T-helper 2 cell (primary cell): ENCODE measurements at places on chromosomes 12 and 14.

DNA sequence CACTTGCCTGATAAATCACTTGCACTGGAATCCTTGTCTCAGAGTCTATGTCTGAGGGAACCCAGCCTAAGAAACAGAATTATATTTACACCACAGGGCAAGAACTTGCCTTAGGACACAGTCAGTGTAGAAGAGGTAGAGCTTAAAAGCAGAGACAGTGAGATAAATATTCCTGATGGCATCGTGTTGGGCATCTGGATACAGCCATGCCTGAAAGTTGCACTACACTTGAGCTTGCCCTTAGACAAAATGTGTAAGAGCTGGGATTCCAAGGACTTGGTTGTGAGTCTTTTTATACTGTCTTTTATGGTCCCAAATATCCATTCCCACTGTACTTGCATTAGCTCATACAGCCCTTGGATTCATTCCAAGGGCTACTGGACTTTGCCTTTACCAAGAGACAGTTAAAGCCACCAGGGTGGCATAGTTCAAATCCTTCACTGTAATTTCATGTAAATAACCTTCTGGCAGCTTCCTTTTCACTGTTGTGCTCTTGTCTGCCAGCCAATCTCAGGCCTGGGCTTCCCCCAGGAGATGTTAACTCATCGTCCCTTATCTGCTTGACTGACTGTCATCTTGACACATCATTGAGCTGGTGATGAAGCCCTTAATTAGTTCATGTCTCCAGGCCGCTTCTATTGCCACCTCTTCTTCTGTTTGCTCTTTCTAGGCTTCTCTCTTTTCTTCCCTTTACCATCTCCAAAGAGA is 577.9 kb upstream of the TBX3 start:
- DNase-seq, result no peak

GRCh38 chr14:50768680-50769079 is 62.3 kb downstream of the NIN start:
- no peak for DNase-seq

DNA sequence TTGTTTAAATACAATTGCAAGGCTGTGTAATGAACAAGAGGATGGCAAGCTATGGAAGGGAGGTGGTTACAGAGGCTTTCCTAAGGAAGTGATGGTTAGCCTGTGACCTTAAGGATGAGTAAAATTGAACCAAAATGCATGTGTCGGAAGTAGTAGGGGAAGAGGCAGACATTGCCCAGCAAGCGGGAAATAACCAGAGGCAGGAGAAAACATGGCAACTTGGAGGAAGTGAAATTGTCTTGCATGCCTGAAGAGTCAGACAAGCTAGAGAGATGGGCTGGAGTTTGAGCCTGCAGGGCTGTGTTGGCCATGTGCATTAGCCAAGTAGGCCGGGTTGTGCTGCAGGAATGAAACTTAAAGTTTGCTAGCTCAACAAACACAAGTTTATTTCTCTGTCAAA is 96.2 kb downstream of the BTG1 start:
- no peak for DNase-seq

GRCh38 chr12:56080556-56081138 is 682 bp downstream of the ERBB3 start:
- no peak for DNase-seq

GRCh38 chr14:23570806-23571483 is 3.4 kb upstream of the AP1G2 start:
- no peak for DNase-seq

DNA sequence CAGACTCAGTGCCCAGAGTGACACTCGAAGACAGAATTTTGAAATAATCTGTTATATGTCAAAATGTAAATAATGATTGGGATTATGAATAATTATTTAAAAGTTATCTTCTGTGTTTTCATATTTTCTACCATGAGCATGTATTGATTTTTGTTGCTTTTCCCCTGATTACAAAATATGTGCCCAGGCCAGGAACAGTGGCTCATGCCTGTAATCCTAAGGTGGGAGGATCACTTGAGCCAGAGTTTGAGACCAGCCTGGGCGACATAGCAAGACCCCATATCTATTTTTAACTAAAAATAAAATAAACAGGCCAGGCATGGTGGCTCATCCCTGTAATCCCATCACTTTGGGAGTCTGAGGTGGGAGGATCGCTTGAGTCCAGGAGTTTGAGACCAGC is 13.5 kb downstream of the PSMA6 start:
- DNase-seq, result no peak

GRCh38 chr14:105863296-105864108 is 337.1 kb downstream of the TMEM121 start:
- DNase-seq, result peak; percentile 1

- peak; percentile 5 for DNase-seq
These were observed 91.8 kb downstream of the RGS6 start for GRCh38 chr14:72024043-72024407.

DNA sequence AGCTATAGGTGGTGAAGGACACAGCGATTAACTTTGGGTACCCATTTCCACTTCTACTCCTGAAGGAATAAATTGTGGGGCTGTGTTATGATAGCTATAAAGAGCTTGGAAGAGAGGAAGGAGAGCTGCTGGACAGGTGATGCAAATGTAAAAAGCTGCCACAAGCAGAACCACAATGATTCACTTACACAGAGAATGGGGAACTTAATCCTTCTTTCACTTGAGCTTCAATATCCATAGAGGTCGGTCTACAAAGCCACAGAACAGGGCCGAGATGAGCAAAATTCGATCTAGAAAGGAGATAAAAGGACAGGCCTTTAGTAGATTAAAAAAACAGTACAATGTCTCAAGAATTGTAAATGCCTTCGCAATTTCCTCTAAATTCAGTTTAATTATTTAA is 831.1 kb downstream of the LRFN5 start:
- no peak for DNase-seq

- DNase-seq, result no peak
These were observed 43.3 kb downstream of the GIT2 start for GRCh38 chr12:109952873-109953272.

DNA sequence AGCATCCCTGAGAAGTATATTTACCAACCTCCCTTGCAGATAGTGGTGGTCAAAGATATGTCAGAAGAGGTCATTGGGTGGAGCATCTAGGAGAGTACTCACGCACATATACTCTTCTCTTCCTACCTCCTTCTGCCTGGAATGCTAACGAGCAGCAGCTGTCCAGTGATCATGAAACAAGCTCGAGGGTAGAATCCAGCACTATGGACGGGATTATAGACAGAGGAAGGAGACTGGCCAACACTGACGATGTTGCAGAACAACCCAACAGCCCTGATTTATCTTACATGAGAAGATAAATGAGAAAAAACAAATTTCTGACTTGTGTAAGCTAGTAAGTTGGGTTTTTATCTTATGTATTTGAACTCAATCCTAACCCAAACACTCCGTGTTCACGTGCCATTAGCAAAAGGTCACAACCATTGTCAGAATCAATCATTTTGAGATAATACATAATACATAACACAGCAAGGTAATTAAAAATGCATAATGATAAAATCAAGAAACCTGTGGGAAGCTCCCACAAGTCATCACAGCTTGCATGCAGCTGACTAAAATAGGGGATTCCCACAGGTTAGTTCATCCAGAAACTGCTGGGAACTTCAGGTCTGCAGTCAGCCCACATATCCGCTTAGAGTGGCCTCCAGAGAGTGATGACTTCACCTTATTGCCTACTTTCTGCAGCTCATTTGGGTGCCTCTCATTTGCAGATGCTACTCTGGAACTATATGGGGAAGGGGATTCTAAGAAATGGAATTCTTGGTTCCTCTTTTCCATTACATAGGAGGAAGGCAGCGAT is 36.3 kb upstream of the STK38L start:
- no peak for DNase-seq

GRCh38 chr12:113161415-113162016 is 12.0 kb downstream of the CFAP73 start:
- no peak for DNase-seq

GRCh38 chr12:92973614-92974013 is 44.5 kb upstream of the EEA1 start:
- DNase-seq, result no peak

DNA sequence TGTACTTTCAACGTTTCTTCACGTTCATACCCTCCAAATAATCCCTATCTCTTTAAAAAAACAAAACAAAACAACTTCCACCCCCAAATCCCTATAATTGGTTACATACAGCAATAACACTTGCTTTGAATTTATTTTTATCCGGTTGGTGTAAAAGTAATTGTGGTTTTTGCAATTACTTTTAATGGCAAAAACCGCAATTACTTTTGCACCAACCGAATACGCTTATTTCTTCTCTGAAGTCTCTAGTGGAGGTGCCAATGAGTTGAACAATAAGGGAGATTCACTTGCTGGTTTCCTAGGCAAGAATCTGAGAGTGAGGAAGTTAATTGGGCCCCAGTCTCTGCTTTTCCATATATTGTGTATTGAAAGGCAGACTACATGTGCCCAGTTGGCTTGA is 133.3 kb downstream of the DACT1 start:
- DNase-seq, result no peak

GRCh38 chr12:27688671-27689070 is 7.6 kb upstream of the REP15 start:
- DNase-seq, result no peak

DNA sequence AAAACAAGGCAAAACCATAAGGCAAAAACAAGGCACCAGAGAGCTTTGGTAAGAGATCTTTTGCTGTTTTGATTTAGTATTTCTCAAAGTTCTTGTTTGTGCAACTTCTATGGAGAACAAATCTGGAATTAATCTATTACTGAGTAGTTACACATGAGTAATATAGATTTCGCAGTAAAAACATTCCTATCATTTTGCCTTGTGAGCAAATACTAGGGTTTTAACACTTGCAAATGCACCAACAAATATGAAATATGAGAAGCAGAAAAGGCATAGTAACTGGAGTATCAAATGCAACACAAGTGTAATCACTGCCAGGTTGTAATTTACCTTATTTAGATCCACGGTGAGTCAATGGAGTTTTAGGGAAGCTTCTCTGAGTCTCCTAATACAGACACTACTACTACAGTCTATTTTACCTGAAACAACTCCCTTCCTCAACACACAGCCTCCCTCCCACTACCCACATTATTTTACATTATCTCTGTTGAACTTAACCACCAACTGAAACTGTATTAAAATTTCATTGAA is 324.1 kb downstream of the FLRT2 start:
- no peak for DNase-seq

DNA sequence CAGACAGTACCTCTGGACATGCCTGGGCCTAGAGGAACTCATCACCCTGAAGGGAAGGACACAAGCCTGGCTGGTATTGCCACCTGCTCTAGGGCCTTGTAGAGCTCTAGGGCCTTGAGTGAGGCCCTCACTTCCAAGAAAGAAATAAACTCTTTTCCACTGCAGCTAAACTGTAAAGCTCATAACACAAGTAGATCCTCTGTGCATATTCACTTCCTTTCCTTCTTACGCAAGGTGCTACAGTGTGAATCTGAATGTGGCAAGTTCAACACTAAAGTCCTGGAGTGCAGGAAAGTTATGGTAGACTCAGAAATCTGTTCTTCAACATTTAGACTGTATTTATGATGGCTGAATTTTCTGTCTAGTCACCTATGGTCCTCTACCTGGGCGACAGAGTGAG is 14.5 kb downstream of the RNASE3 start:
- no peak for DNase-seq

DNA sequence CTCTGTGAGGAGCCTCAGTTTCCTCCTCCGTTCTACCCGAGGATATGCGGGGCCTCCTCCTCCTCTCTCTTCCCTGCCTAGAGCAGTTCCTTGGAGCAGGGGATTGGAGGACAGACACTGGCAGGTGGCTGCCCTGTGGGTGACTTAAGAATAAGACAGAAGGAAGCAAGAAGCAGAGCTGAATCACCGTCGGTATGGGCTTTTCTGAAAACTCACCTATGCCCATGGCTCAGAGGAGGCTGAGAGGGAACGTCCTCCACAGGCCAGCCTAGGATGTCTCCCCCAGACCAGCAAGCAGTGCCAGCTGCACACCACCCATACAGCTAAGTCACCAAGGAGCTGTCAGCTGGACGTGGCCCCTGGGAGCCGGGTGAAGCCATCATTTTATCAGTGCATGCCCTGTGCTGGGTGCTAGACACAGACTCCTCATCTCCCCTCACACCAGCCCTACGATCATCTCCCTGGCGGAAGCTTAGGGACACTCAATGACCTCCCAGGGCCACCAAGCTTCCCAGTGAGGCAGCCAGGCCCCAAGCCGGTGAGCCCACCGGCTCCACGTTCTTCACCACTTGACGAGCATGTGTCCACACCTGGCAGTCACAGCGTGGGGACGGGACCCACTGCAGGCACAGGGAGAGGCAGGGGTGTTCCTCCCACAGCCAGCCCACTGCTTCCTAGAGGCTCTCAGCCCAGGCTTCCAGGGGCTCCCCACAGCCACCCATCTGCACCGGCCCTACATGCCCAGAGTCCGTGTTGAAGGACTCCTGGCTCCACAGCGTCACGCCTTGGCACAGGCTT is 21.4 kb downstream of the ITPK1 start:
- DNase-seq, result no peak

GRCh38 chr12:114625294-114625851 is 58.6 kb downstream of the TBX3 start:
- DNase-seq, result no peak

DNA sequence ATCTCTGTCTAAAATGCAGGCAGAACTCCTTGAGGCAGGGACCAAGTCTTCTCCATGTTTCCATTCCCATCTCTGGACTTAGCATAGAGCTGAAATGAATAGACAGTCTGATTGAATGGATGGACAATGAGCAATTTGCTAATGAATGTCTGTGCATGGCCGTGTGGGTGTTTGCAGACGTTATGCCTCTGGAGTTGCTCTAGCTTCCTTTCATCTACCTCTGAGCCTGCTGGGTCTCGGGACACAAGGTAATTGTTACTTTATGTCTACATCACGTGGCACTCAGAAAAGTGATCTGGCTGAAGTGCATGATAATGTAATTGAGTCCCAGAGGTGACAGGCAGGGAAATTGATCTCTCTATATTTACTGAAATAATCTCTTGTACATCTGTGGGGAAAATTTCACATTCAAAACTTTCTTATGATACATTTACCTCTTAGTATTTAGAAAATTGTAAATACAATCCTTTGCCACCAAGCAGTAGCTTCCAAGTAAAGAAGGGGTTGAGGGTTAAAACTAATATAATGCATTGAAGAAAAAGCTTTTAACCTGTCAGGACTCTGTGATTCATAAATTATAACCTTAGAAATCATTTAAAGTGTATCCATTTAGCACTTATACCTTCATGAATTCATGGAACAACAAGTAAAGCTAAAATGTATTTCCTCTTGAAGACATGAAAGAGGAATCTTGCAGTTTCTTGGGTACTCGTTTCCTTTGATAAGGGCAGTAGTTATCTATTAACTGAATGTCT is 424.1 kb downstream of the APAF1 start:
- DNase-seq, result no peak

GRCh38 chr12:109822416-109822815 is 10.8 kb downstream of the TRPV4 start:
- no peak for DNase-seq

DNA sequence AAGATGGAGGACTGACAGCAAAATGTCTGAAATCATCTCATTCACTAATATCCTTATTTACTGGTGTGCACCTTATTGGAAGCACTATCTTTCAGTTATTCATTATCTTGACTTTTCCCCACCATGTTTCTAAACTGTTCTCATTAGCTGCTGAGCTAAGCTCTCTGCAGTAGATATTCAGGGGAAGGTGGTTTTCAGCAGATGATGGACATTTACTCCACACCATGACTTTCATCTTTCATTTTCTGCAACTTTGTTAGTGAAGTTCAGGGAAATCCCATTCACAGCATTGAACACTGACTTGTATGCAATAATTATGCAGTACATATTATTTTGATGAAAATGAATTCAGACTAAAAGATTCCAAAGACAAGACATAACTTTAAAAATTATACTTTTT is 373.6 kb upstream of the FLRT2 start:
- no peak for DNase-seq
